ENCODE measurements at places on chromosomes 1 and 21.
A peak's percentile ranks its signal among the peaks of the same experiment; 100 is the strongest.

DNA sequence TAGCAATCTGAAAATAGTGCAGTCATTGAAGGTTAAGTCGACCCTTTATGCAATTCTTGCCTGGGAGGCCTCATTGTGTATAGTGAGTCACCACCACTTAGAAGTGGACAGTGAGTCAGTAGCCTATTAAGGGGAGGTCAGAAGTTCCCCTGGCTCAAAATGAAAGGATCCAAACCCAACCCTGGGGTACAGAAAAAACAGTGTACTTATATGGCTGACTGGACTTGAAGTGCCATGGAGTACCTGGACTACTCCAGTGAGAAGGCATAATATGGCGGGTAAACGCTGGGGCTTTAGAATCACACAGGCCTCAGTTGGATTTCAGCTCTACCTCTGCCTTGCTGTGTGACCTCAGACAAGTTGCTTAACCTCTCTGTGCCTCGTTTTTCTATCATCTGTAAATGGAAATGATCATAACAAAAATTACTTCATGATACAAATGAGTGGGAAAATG lies 2.2 kb upstream of the BCL9 start:
- peak; percentile 44 for DNase-seq

GRCh38 chr1:59238993-59239392 lies 57.9 kb upstream of the FGGY start:
- no peak for DNase-seq

GRCh38 chr1:236027104-236027503 lies 37.8 kb downstream of the NID1 start:
- DNase-seq, result no peak

DNA sequence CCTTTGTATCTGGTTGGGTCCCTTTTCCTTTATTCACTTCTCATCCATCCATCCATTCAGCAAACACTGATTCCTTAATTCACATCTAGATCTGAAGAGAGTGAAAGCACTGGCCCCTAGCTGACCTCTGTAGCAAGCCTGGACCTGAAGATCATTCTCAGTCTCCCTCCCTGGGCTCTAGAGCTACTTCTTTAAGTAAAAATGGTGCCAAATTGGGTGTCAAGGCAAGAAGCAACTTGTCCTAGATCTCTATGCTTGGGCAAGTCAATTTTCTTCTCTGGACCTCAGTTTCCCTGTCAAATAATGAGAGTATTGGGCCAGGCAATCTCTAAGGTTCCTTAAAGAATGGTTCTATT lies 36.1 kb downstream of the PLXNA2 start:
- DNase-seq, result no peak

GRCh38 chr1:63087966-63088365 lies 234.4 kb upstream of the FOXD3 start:
- DNase-seq, result no peak

- DNase-seq, result no peak
Measured at GRCh38 chr1:203316626-203317093, 11.3 kb downstream of the BTG2 start.

All from H54 (cell line).